NCI-H524 treated with DMSO at 0.1 percent for 48 hours (cell line): ENCODE measurements at places on chromosomes 2 and 18.

DNA sequence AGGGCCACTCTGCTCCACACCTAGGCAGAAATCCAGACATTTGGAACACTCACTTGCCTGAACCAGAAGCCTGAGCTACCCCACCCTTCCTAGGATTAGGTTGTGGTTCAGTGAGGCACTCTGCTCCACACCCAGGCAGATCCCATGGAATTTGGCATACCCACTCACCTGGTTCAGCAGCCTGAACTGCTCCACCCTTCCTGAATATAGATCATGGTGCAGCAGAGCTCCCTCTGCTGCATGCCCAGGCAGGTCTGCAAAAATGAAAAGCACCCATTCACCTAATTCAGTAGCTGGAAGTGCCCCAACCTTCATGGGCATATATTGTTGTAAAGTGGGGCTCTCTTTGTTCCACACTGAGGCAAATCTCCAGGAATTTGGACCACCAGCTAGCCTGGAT, 185.1 kb upstream of the CNTNAP5 start:
- DNase-seq: no peak

- DNase-seq: no peak
Observed at GRCh38 chr2:57882895-57883515, 163.6 kb upstream of the VRK2 start.

DNA sequence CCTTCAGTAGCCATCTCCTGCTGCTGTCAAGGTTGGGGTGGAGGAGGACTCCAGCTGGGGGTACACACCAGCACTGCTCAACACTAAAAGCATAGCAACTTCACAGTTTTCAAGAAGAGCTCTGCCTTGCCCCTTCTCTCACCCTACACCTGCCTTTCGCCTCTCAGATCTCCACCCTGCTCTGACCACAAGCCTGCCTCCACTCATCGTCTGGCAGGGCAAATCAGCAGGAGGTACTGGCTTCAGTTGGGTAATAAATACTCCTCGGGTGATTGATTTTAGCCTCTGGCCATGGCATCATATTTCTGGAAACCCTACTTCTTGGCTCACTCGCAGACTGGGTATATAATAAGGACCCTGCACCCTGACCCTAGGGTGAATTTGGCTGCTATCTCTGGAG, 3.1 kb upstream of the PRKAG3 start:
- DNase-seq: no peak

GRCh38 chr18:245282-245847, 22.5 kb downstream of the THOC1 start:
- DNase-seq: no peak

GRCh38 chr2:22626621-22627020, 758.4 kb upstream of the KLHL29 start:
- no peak for DNase-seq

- no peak for DNase-seq
Observed at GRCh38 chr2:86300496-86300895, 36.9 kb downstream of the REEP1 start.

GRCh38 chr2:67792681-67793091, 270.1 kb downstream of the C1D start:
- DNase-seq: peak; percentile 65

GRCh38 chr2:157747695-157748370, 119.2 kb upstream of the ACVR1C start:
- DNase-seq: no peak

- no peak for DNase-seq
Observed at GRCh38 chr2:1674276-1674675, 70.0 kb downstream of the PXDN start.

DNA sequence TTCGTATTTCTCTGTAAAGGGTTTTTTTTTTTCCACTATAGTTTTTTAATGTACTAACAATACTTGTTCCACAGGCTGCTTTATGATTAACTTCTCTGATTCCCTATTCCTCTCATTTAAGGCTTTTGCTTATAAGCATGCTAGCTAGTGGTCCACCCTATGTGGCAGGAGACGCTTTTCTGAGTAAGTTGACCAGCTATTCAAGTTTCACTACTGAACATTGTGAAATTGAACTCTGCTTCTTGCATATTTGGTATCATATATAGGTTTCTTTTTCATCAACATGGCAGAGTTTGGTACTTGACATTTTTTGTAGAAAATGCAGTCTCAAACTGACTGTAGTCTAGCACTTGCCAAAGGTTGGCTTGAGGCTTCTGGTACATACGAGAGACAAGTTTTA, 74.2 kb downstream of the OTX1 start:
- no peak for DNase-seq

DNA sequence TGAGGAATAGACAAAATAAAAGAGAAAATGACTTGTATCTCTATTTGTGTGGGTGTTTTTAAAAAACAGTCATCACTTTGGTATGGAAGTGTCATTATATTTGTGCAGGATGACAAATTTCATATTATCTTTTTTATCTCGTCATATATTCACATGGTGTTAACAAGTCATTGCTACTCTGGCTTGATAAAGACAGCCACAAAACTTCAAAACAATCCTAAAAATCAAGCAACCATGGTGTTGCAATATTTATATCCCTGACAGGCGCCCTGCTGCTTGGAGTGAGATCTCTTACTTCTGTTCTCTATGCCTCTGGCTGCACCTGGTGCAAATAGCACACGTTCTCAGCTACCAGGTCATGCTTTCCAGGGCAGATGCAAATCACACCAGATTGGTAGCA, 278.0 kb upstream of the EPHA4 start:
- DNase-seq: no peak

GRCh38 chr2:25228848-25229278, 60.5 kb upstream of the POMC start:
- peak; percentile 53 for DNase-seq

GRCh38 chr2:201950606-201951005, 83.0 kb upstream of the FZD7 start:
- no peak for DNase-seq

DNA sequence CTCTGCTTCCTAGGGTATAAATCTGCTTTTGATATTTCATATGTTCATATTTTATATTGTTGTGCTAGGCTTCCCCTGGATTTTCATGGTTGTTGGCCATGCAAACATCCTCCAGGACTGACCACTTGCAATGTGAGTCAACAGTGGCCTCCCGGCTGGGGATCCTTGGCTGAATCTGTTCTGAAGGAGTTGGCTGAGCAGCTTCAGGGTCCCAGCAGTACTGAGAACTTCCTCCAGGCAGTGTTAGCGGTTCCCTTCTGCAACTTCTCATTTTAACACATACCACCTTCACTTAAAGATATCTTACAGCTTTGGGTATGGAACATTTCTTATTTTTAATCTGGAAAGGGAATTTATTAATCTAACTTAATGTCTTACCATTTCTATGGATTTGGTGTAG, 122.1 kb downstream of the DTNB start:
- DNase-seq: no peak

- DNase-seq: no peak
Observed at GRCh38 chr18:72871091-72871490, 3.3 kb upstream of the NETO1 start.

DNA sequence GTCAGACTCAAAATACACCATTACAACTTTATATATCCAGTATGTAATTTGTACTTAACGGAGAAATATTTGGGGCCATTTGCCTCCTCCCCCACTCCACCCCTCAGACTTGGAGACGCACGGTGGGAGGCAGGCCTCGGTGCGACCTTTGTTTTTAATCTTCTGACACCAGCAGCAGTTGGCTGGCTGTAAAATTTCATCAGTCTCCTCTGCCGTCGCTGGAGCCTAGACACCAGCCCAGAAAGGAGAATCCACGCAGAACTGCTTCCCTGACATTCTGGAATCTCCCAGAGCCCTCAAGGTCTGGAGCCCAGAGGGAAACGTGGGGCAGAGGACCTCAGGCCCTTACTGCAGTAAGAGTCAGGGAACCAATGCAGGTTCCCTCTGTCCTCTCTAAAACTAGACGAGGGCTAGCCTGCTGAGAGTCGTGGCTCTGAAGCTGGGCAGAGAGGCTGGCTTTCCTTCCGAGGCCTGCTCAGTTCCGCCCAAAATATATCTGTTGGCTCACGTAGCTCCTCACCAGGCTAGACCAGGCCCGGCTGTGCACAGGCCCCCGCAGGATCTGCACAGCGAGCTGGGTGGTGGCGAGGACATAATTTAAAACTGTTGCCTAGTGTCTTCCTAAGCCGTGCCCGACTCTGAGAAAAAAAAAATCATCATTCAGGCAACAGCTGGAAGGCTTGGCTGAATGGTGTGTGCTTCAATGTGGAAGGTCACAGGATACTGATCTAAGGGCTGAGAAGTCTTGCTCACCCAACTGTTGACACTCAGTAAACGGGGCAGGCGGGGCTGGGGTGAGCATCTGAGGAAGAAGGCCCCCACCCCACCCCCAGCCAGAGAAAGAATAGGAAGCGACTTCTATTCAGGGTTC, 40.4 kb downstream of the EN1 start:
- no peak for DNase-seq
